ENCODE measurements at places on chromosomes 1 and 21.

- no peak for DNase-seq
Observed at GRCh38 chr1:235783148-235783776, 83.4 kb downstream of the LYST start.

DNA sequence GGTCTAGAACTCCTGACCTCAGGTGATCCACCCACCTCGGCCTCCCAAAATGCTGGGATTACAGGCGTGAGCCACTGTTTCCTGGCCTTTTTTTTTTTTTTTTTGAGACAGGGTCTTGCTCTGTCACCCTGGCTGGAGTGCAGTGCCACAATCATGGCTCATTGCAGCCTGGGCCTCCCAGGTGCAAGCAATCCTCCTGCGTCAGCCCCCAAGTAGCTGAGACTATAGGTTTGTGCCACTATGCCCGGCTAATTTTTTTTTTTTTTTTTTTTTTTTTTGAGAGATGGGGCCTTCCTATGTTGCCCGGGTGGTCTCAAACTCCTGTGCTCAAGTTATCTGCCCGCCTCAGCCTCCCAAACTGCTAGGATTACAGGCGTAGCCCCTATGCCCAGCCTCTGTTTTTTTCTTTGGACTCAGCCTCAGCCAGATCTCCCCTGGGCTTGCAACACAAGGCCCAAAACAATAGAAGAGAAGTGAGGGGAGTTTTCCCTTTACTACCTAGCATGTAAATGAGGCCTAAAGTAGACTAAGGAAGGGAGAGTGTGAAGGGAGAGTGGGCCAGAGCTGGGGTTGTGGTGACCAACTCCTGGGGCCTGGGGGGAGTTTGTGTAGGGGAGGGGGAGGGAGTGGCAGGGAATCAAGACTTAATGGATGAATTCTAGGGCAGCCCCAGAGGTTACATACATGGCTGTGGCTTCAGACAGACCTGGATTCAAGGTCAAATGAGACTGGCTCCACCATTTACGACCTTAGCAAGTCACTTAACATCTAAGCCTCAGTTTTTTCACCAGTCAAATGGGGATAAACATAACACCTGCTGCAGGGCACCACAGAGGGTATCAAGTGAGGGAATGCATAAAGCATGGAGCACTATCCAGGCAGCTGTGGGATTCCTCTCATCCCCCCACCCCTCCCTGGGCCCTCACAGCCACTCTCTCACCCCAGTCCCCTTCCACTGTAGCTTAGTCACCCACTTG is 1.6 kb upstream of the CD52 start:
- no peak for DNase-seq

GRCh38 chr1:47536646-47537118 is 98.8 kb downstream of the FOXD2 start:
- DNase-seq: no peak

- DNase-seq: no peak
Observed at GRCh38 chr1:203090421-203091198, 4.8 kb upstream of the MYOG start.

Measured in activated CD4-positive, alpha-beta T cell treated with anti-CD3 and anti-CD28 coated beads, Interleukin-2, amount 50 U/mL, for 24 hours (primary cell).